ENCODE measurements at places on chromosomes 16 and 17. TPM values are rescaled to one million over a fixed set of nuclear protein-coding genes. Genes with fewer than 3 reads are reported as not detected.

GRCh38 chr16:55184052-55184451, 140.0 kb upstream of the IRX6 start:
- no peak overlapping the region for H3K27ac ChIP-seq
- no peak for DNase-seq
- no peaks in the 10 kb centered on the region for H3K4me1 ChIP-seq
- H3K36me3 ChIP-seq: no peaks in the 10 kb centered on the region
- H3K4me3 ChIP-seq: no peak overlapping the region
- peaks cover 38% of the 10 kb centered on the region for H3K27me3 ChIP-seq

- H3K4me1 ChIP-seq: peaks cover 1% of the 10 kb centered on the region
- no peak overlapping the region for H3K4me3 ChIP-seq
- H3K27ac ChIP-seq: no peak overlapping the region
- H3K36me3 ChIP-seq: peaks cover 18% of the 10 kb centered on the region
These were observed 20.5 kb upstream of the ERN1 start for GRCh38 chr17:64150237-64151015.

DNA sequence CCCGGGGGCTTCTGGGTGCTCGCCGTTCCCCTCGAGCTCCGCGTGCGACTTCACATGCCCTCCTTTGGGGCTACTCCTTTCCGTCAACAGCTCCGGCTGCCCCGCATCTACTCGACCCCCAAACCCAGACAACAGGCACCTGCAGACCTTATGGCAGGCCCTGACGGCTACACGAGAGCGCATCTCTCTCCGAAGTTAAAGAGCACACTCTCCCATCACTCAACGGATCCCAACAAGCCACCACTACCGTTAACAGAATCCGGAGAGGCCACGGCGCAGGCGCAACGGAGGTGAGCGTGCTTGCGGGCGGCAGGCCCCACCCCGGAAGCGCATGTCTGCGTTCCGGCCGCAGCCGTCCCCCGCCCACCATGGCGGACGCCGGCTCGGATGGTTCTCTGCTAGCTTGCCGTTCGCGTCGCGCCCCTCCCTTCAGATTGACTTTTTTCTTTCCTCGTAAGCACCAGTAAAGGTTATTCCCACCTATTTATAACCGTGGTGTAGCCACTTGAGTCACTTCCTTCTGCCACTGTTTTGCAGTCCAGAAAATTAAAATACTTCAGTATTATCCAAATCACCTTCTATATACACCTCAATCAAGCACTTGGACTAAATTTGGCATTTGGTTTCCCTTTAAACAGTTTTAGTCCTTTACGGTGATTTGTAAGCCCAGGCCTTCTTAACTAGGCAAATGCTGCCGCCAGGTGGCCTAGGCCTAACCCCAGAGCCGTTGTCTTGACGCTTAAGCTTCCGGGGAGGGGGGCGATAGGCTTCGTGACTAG, at the start of gene POLG2:
Gene POLG2 (minus strand): TSS at position 269 of the 779 bp plus-strand sequence. CDS start 86 bp downstream, at position 183.
- peaks cover 66% of the 10 kb centered on the region for H3K36me3 ChIP-seq
- peak within 1 kb of the TSS; percentile 100 for H3K4me3 ChIP-seq
- H3K4me1 ChIP-seq: peaks cover 36% of the 10 kb centered on the region
- H3K27me3 ChIP-seq: no peaks in the 10 kb centered on the region

DNA sequence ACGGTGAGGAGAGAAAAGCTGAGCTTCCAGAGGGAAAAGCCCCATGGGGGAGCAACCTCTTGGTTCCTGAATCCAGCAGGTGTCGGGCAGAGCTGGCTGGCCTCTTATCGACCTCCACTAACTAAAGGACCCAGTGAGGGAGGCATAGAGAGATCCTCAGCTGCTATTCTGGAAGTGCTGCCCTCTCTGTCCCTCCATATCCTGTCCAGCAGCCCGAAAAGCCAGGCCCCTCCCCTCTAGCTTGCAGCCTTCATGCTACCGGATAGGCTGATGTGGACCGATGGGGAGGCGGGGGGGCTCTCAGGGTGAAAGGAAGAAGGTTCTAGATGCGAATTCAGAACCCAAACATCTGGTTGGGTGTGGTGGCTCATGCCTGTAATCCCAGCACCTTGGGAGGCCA, 24.9 kb downstream of the MXRA7 start:
- DNase-seq: no peak
- no peak overlapping the region for H3K4me3 ChIP-seq
- no peak overlapping the region for H3K27ac ChIP-seq

GRCh38 chr17:80228477-80228876, 8.2 kb downstream of the SLC26A11 start:
- DNase-seq: no peak
- no peak overlapping the region for H3K27ac ChIP-seq
- H3K36me3 ChIP-seq: no peaks in the 10 kb centered on the region
- H3K4me3 ChIP-seq: no peak overlapping the region
- peaks cover 12% of the 10 kb centered on the region for H3K27me3 ChIP-seq

DNA sequence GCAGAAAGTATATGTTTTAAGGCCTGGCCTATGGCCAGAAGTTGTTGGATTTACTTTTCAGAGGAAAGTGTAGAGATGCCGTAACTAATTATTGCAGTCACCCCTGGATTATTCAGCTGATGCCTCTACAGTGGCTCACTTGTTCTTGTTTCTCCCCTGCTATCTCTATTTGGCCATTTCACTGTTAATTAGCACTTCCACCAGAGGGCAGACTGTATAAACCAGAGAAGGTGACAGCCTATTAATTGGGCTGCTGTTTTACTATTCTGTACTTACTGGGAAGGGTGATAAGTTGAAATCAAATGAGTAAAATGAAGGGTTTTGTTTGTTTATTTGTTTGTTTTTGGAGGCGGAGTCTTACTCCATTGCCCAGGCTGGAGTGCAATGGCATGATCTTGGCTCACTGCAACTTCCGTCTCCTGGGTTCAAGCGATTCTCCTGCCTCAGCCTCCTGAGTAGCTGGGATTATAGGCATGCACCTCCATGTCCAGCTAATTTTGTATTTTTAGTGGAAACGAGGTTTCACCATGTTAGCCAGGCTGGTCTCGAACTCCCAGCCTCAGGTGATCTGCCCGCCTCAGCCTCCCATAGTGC, 66.0 kb downstream of the CDK12 start:
- H3K27me3 ChIP-seq: no peaks in the 10 kb centered on the region
- H3K4me1 ChIP-seq: no peaks in the 10 kb centered on the region
- H3K4me3 ChIP-seq: no peak overlapping the region
- peaks cover 81% of the 10 kb centered on the region for H3K36me3 ChIP-seq

GRCh38 chr16:84071121-84071520, 28.5 kb upstream of the SLC38A8 start:
- no peaks in the 10 kb centered on the region for H3K27me3 ChIP-seq
- H3K27ac ChIP-seq: no peak overlapping the region
- no peak overlapping the region for H3K4me3 ChIP-seq
- peaks cover 38% of the 10 kb centered on the region for H3K36me3 ChIP-seq
- H3K4me1 ChIP-seq: no peaks in the 10 kb centered on the region
- DNase-seq: no peak

GRCh38 chr17:7889166-7889955, 772 bp downstream of the CHD3 start:
- peak; percentile 93 for DNase-seq
- H3K4me1 ChIP-seq: peaks cover 8% of the 10 kb centered on the region
- no peak overlapping the region for H3K4me3 ChIP-seq
- no peak overlapping the region for H3K27ac ChIP-seq
- no peaks in the 10 kb centered on the region for H3K27me3 ChIP-seq

Gene RAPGEFL1
- total RNA-seq: 86.3 TPM

Gene VPS35L
- total RNA-seq: 14.2 TPM
